CD4-positive, CD25-positive, alpha-beta regulatory T cell (primary cell): ENCODE measurements at places on chromosomes 12 and 14. TPM values are rescaled to one million over a fixed set of nuclear protein-coding genes. Genes with fewer than 3 reads are reported as not detected.

Gene SLC39A5
- not detected for polyA plus RNA-seq

Gene REM2
- polyA plus RNA-seq, result 1.3 TPM

Gene ASPG
- polyA plus RNA-seq, result not detected

Gene MDM1
- polyA plus RNA-seq, result 16.4 TPM

Gene TMEM132D
- not detected for polyA plus RNA-seq

Gene SOCS2
- 26.0 TPM for polyA plus RNA-seq

Gene ATL1
- 1.6 TPM for polyA plus RNA-seq
